ENCODE measurements at places on chromosomes 12 and 14. TPM values are rescaled to one million over a fixed set of nuclear protein-coding genes. Genes with fewer than 3 reads are reported as not detected.

DNA sequence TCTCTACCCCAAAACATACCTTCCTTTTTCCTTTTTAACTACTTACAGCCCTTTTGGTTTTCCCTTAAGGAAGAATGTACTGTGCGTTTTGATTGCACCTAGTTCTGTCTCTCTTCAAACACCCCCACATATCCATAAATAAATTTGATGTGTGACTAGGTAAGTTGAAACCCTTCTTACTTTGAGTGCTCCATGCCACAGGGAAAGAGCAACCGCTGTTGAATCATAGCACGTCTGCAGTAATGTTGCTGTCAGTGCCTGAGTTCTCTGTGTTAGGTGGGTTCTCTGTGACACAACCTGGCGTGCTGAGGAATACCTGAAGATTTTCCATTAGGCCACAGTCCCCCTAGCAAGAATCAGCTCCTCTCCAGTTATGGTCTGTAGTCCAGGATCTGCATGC lies 102.1 kb downstream of the FIGNL2 start:
- DNase-seq, result no peak

DNA sequence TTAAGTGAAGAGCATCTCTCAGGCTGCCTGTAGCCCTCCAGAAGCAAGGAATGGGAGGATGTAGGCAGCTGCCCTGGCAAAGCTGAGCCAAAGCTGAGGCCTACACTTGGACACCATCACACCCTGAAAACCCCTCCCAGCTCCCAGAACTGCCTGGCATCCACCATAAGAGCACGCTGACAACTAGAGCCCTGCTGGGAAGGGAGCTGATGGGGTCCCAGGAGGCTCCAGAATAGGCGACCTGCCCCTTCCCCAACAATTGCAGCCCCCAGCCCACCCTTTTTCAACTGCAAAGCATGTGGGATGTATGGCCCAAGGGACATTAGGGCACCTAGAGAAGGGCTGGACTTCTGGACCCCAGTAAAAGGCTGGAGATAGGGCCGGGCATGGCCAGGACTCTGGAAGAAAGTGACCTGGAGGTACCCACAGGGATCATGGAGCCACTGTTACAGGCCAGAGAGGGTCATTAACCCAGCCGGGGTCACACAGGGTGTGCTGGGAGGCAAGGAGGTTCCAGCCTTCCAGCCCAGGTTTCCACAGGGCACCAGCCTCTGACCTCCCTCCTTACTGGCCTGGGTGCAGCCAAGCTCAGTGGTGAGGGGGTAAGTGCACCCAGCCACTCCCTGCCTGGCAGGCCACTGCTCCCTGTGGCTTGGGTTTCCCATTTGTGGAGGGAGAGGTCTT lies 27.8 kb downstream of the FAM222A start:
- no peak for DNase-seq

GRCh38 chr14:51157012-51157411 lies 62.1 kb upstream of the TRIM9 start:
- DNase-seq, result peak; percentile 30

GRCh38 chr14:78327426-78328221 lies 157.5 kb downstream of the NRXN3 start:
- DNase-seq, result peak; percentile 6

- DNase-seq, result peak; percentile 24
Observed at GRCh38 chr12:74646831-74647230, 109.2 kb downstream of the ATXN7L3B start.

DNA sequence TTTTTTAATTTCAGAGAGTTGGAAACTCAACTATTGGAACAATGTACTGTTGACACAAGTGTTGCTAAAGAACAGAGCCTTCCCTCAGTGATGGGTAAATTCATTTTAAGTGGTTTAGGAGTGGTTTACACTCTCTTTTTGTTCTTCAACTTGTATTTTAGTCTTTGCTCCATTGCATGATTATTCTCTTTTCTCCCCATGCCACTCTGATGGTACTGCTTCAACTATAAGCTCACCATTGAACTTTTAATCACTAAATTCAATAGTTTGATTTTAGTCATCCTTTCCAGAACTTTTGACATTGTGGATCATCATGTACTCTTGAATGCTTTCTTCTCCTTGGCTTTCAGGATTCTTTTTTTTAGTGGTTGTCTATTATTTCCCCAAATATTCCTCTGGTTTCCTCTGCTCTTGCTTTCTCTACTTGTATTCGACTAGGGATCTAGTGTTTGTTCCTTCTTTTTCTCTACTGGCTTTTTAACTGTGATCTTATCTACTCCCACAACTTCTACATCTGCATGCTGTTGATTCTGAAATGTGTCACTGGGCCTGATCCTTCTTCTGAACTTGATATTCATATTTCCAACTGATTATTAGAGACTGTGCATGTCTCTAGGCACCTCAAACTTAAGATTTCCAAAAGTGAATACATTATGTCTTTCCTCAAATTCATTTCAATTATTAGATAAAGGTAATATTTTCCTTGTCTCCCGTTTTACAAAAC lies 15.4 kb downstream of the ACTR10 start:
- no peak for DNase-seq

DNA sequence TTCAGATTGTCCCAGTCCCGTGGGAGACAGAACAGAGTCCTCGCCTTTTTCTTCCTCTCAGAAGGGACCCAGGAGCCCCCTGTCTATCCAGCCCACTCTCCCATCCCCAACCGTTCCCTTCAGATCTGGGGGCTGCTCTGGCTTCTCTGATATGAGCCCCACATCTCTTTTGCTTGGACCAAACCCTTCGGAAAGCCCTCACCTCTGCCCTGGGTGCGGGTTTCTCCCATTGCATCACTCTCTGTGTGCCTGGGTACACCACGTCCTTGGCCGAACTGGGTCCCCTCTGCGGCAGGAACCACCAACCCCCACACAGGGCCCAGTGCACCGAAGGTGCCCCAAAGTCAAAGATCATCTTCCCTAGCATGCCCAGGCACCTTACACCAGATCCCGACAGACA lies 87.8 kb downstream of the DICER1 start:
- no peak for DNase-seq

- no peak for DNase-seq
Observed at GRCh38 chr12:94380507-94380906, 79.2 kb downstream of the CEP83 start.

- DNase-seq, result no peak
Observed at GRCh38 chr14:31124197-31124596, 83.4 kb downstream of the HECTD1 start.

- DNase-seq, result no peak
Observed at GRCh38 chr12:69064734-69065443, 131.9 kb upstream of the CPM start.

- peak; percentile 51 for DNase-seq
Observed at GRCh38 chr12:112716099-112717093, 75.2 kb upstream of the RPH3A start.

GRCh38 chr12:9604287-9604686 lies 3.4 kb downstream of the KLRB1 start:
- DNase-seq, result no peak

DNA sequence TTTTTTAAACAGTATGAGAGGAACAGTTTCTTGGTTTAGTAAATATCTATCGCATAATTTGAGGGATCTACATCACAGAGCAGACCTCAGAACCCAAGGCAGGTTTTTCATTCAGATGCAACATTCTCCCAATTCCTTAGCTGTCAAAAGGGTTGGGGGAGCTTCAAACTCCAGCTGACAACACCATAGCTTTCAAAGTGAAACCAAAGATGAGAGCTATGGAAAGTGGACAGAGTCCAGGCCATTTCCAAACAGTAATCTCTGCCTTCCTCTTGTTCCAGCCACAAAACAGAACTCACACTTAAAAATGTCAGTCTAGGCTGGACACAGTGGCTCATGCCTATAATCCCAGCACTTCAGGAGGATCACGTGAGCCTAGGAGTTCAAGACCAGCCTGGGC lies 87.8 kb downstream of the SPRING1 start:
- DNase-seq, result no peak

GRCh38 chr12:93166541-93167307 lies 211.0 kb upstream of the NUDT4 start:
- no peak for DNase-seq

DNA sequence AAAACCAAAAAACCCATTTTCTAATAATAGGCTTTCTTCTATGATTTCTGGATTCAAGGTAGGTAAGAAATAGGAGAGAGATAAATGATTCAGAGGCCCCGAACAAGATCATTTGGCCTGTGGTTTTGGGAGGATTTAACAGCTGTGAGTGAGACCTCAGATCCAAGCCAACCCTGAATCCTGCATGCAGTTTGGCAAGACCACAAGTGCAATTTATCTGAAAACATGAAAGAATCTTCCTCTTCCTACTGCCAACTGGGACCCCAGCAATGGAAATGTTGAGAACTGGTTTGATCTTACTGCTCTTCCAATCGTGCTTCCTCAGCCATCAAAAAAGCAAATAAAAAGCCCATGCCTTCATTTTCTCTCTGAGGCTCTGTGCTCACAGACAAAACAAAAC lies 519.7 kb upstream of the TBX3 start:
- peak; percentile 46 for DNase-seq

GRCh38 chr12:103727638-103728037 lies 113.4 kb downstream of the NT5DC3 start:
- DNase-seq, result peak; percentile 23

JPH4 gene
- total RNA-seq, result 32.5 TPM

NFATC4 gene
- not detected for total RNA-seq

OGFOD2 gene
- 22.7 TPM for total RNA-seq

PRICKLE1 gene
- total RNA-seq, result 5.6 TPM

HELB gene
- total RNA-seq, result 1.4 TPM

KRT5 gene
- not detected for total RNA-seq

PRIMA1 gene
- total RNA-seq, result 0.18 TPM

TCL1A gene
- 0.35 TPM for total RNA-seq

C12orf60 gene
- total RNA-seq, result 1.7 TPM

CIROP gene
- total RNA-seq, result not detected

OXA1L gene
- 207 TPM for total RNA-seq

LMNTD1 gene
- not detected for total RNA-seq

All from HT1080 (cell line).